Stimulated activated CD4-positive, alpha-beta T cell treated with anti-CD3 and anti-CD28 coated beads, Interleukin-15, amount 100 ng/mL, for 1 hour (primary cell): ENCODE measurements at places on chromosomes 12 and 14.

- DNase-seq, result no peak
These were observed 31.4 kb downstream of the SSPN start for GRCh38 chr12:26226629-26227360.

DNA sequence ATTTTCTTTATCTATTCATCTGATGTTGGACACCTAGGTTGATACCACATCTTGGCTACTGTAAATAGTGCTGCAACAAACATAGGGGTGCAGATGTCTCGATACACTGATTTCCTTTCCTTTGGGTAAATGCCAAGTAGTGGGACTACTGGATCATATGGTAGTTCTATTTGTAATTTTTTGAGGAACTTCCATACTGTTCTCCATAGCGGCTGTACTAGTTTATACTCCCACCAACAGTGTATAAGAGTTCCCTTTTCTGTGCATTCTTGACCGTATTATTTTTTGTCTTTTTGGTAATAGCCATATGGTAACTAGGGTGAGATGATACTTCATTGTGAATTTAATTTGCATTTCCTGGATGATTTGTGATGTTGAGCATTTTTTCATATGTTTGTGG is 71.8 kb downstream of the LRP6 start:
- DNase-seq, result no peak

- no peak for DNase-seq
These were observed 69.9 kb upstream of the PSMA6 start for GRCh38 chr14:35222324-35222723.

- no peak for DNase-seq
These were observed 20.8 kb downstream of the BCAT1 start for GRCh38 chr12:24928131-24928530.

- no peak for DNase-seq
These were observed 64.7 kb downstream of the CCDC92 start for GRCh38 chr12:123907726-123908476.

DNA sequence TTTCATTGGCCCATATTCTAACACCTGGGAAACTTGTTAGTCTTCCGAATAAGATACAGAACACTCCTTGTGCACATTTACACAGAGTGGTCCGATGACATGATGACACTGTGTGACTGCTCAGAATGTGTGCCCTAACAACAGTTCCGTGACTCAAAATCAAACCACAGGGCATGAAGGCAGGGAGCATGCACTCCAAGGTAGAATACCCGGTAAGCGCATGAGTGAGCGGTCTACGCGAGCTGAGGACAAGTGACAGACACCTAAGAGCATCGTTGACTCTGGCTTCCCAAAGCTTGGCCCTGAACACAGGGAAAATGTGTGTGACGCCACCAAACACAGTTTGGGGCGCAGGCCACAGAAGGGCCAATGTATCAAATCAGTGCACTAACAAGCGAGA is 18.6 kb downstream of the CLIP1 start:
- no peak for DNase-seq

- no peak for DNase-seq
These were observed 630.5 kb upstream of the USP15 start for GRCh38 chr12:61629702-61630101.

GRCh38 chr12:71799106-71799505 is 40.5 kb upstream of the TBC1D15 start:
- no peak for DNase-seq

GRCh38 chr14:103808403-103809001 is 38.9 kb downstream of the PPP1R13B start:
- peak; percentile 22 for DNase-seq

- no peak for DNase-seq
These were observed 195.8 kb upstream of the DIO3 start for GRCh38 chr14:101365329-101366158.

- DNase-seq, result no peak
These were observed 143.9 kb upstream of the TMEM132C start for GRCh38 chr12:128123096-128123495.

GRCh38 chr14:89721956-89722355 is 232.6 kb downstream of the EFCAB11 start:
- DNase-seq, result no peak

GRCh38 chr14:102419276-102419675 is 56.5 kb downstream of the TECPR2 start:
- no peak for DNase-seq

DNA sequence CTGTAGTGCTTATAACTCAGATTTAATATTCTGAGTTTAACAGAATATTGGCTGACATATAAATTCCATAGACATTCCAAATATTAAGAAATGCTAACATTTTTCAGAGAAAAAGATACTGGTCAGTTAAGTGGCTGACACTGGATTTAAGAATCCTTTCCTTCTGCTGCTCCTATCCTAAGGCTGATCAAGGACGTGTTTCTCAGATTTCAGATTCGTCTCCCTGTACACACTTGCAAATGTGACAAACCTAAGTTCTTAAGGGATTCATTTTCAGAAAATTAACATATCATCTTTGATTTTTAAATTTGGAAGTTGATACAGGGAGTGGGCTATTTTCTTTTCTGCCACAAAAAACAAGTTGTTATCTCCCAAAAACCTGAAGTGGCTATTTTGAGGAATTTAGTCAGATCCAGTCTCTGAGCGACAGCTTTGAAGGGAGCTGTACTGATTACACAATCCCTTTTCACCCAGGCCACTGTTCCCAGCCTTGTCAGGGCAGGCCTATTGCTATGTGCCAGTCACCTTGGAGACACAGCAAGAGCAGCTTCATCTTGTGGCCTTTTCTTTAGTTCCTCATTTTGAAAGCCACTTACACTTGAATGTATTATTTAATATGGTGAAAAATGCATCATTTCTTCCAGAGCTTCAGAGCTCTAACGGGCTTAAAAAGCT is 370.6 kb downstream of the KCNH5 start:
- no peak for DNase-seq

DNA sequence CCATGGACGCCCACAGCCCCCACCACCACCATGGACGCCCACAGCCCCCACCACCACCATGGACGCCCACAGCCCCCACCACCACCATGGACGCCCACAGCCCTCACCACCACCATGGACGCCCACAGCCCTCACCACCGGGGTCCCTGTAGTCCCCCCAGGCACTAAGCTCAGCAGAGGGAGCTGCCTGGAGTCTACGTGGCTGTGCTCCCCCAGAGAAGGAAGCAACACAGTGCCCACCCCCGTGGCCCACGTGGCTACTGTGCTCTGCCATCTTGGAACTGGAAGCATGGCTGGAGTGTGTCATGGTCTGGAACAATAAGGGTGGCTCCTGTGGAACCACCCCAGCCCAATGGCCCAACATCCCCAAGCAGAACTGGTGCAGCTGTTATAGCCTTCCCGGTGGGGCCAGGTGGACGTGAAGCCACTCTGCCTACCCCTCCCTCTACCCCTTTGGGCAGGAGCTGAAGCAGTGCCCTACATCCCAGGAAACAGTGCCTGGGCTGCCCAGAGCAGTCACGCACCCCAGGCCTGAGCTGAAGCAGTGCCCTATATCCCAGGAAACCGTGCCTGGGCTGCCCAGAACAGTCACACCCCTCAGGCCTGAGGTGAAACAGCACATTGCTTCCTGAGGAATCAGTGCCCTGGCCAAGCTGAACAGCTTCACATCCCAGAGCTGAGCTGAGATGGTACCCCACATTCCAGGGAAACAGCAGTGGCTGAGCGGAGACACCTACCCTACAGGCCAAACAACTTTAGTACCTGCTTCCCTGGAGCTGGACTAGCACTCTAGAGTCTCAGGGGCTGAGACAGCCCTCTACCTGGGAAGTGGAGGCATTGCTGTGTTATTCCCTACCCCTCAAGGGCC is 9.0 kb upstream of the SFSWAP start:
- no peak for DNase-seq

DNA sequence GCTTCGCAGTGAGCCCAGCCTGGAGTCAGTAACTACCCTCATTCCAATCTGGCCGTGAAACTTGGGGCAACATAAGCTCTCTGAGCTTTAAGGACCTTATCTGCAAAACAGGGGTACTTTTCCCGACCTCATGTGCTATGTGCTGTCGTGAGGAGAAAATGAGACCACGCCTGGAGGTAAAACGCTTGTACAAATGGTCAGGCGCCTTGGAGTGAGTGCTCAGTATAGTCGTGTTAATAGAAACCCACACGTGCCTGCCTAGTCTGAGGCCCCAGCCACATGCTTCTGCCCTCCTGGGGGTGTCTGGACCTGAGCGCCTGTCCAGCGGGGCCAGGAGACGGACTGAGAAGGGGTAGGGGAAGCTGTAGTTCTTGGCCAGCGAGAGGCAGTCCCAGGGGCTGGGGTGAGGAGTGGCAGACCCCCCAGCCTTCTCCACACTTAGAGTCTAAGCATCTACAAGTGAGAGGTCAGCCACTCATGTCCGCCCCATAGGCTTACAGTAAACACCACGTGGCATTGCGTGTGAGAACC is 4.9 kb downstream of the AQP5 start:
- no peak for DNase-seq

- no peak for DNase-seq
These were observed 35.0 kb downstream of the ITPR2 start for GRCh38 chr12:26798023-26798422.

DNA sequence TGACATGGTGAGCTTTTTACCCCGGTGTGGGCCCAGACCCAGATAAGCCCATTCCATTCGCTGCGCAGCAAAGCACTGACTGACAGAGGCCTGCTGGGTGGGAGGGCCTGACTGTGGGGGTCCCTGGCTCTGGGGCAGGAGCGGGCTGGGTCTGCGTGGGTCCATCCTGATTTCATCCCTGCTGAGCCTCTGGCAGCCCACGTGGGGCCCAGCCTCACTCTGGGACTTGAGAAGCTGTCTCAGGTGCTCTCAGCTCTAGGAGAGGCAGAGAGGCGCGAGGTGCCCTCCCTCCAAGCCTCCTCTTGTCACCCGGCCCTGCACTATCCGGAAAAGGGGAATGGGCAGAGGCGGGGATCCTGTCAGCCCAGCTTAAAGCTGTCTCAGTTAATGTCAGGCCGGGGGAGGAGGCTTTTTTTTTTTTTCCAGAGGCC is 927 bp downstream of the ABCB9 start:
- no peak for DNase-seq

DNA sequence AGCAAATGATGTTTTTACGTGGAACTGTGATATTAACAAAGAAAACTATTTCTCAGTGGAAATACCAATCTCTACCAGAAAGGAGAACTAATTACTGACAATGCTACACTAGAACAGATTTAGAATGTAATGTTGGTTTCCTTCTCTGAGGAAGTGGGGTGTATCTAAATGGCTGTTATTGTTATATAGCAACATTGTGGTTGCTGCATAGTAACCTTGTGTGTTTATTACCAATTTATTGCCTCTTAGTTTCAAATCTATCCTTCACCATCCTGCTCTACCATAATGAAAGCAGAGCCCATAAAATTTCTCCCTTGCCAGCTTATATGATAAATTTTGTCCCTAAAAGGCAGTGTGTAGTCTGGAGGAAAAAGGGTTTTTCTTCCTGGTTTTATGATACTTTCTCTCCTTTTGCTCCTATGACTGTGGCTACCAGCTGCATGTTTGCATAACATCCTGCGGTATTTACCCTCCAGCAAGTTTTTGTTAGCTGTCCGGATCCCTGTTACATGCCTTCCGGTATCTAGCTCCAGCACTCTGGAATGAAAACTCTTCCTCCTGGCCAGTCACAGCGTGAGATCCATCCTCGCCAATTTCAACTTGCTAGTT is 5.7 kb upstream of the KLRK1 start:
- no peak for DNase-seq

DNA sequence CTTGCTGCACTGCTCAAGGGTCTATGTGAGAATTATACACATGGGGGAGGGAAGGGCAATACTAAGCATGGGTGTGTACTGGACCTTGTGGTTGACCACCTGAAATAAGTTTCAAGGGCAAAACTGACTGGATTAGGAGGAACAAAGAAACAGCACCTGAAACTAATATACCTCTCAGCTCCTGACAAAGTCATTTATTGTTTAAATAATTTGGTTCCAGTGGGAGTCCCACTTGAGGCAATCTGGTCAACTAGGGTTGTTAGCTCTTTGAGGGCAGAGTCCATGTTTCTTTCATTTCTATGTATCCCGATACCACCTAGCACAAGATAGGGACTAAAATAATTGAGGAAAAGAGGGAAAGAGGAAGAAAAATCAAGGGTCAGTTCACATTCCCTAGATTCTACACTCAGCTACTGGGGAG is 45.5 kb downstream of the STXBP6 start:
- no peak for DNase-seq

GRCh38 chr12:118193958-118194357 is 58.0 kb downstream of the PEBP1 start:
- DNase-seq, result no peak

GRCh38 chr14:93531644-93532043 is 100.9 kb downstream of the UNC79 start:
- no peak for DNase-seq

DNA sequence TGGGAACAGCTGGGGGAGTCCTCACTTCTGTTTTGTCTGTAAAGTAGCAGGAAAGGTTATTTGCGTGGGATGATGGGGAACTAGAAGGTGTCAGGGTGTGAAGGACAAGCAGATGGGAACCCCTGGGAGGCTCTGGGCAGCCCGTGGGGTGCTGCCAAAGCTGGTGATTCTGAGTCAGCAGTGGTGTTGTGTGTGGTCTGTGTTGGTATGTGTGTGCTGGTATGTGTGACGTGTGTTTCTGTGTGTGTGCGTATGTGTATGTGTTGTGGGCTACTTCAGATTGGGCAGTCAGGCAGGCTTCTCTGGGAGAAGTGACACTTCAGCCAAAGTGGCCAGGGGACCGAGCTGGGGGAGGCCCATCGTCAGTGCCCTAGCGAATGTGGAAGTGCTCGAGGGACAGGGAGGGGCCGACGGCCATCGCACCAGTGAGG is 15.3 kb upstream of the BDKRB2 start:
- no peak for DNase-seq

GRCh38 chr12:9992296-9992695 is 6.6 kb downstream of the CLEC1B start:
- DNase-seq, result no peak

GRCh38 chr14:68658029-68658509 is 134.8 kb downstream of the ZFP36L1 start:
- no peak for DNase-seq

DNA sequence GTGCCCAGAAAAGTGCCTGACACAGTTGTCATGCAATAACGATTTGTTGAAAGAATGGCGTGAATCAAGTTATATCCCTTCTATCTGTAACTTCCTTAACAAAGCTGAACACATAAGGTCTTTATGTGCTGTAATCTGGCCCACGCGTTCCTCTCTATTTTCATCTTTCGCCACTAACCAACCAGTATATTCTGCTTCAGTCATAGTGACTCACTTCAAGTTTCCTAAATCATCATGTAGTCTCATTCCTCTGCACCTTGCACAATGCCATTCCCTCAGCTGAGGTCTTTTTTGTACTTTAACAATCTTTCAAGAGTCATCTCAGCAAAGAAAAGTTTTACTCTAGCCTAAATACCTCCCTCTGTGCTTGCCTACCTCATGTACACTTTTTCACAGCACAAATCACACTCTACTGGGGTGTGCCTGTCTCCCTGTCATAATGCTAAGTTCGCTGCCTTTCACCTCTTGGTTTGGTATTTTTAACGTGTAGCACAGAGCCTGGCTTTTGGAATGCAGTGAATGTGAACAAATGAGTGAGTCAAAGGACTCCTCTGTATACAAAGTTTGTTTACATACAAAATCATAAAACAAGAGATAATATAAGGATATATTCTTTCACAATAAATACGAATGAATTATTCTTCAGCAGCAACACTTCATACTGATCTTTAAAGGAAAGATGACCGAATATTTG is 2.9 kb upstream of the CMAS start:
- no peak for DNase-seq

GRCh38 chr12:93387780-93388179 is 10.1 kb downstream of the NUDT4 start:
- no peak for DNase-seq

GRCh38 chr12:33317746-33318145 is 121.9 kb downstream of the SYT10 start:
- DNase-seq, result no peak
